ENCODE measurements at places on chromosomes 6 and 20.

GRCh38 chr20:47764154-47764733 lies 21.0 kb downstream of the SULF2 start:
- no peak for DNase-seq

DNA sequence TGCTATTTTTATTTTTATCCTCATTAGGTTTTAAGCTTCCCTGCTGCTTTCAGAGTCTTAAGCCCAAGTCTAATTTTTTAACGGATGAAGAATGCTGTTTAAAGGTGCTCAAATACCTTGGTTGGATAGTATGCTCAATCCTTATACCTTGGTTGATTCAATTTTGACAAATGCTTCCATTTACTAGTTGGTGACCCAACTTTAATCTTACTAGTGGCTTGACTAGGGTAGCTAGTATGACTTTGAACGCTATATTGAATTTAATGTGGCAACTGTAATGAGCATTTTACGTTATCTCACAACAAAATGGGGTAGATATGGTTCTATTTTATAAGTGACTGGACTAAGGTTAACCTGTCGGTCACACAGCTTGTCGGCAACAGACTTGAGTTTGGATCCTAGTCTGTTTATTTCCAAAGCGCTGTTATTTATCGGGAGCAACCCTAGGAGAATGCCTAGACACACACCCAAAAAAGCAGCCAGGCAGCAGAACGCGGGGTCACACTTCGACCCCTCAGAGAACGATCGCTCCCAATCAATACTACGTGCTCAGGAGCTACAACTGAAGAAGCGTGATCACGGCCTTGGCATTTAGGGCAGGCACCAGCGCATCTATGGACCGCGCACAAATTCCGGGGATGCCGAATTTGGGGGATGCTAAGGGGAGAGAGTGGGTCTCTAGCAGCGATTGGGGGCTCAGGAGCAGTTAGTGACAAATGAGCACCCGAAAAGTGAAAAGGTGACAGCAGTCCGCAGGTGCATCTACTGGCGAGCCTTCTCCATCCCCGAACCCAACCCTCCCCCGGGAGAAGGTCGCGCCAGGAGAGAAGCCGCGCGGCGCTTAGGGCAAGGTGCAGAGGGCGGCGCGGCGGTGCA lies 586 bp upstream of the ALDH5A1 start:
- DNase-seq = no peak

- DNase-seq = no peak
Measured at GRCh38 chr20:18853946-18854646, 40.5 kb downstream of the SCP2D1 start.

- DNase-seq = no peak
Measured at GRCh38 chr6:70601014-70601413, 34.3 kb downstream of the SDHAF4 start.

DNA sequence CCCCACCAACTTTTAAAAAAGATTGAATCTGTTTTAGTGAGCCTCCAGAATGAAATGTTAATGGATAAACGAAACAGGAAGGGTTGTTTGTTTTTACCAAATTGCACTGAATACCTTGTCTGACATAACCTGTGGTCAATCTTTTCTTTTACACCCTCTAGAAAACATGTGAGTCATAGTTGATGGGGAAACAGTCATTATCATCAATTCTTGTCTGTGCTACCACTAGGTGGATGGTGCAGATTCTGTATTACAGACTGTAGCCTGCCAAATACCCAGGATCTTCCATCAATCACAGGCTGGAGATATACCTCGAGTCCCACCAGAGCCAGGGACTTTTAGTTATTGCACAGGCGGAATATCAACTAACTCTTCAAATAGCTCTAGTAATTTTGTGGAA lies 29.5 kb upstream of the PKIB start:
- no peak for DNase-seq

- no peak for DNase-seq
Measured at GRCh38 chr6:163180874-163181541, 233.5 kb upstream of the QKI start.

DNA sequence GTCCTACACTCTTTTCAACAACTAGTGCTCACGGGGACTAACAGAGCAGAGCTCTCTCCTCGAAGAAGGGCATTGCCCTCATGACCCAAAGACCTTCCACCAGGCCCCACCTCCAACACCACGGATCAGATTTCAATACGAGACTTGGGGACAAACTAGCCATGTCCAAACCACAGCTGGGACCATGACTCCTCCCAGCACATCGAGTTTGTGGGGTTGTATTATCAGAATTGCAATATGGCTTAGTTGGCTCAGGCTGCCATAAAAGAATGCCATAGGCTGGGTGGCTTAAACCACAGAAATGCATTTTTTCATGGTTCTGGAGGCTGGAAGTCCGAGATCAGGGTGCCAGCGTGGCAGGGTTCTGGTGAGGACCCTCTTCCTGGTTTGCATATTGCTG lies 189.7 kb upstream of the PMEPA1 start:
- no peak for DNase-seq

DNA sequence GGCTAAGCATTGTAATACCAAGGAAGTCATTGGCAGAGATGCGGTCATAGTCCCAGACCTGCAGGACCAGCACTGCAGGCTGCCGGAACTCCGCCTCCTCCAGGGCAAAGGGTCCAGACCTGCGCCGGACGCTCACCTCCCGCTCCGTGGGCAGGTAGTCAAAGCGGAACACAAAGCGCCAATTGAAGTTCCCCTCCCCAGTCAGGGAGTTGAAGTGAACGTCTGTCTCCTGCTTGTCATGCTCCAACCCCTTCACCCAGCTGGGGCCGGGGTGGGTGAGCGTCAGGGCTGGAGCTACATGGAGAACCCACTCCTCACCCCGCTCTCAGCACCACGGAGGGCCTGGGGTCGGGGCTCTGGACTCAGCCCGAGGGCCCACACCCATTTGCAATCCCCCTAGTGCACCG lies 18.2 kb downstream of the ERGIC3 start:
- peak; percentile 21 for DNase-seq

- DNase-seq = no peak
Measured at GRCh38 chr20:10579942-10580341, 93.9 kb downstream of the JAG1 start.

- no peak for DNase-seq
Measured at GRCh38 chr6:76840865-76841264, 622.4 kb downstream of the HTR1B start.

DNA sequence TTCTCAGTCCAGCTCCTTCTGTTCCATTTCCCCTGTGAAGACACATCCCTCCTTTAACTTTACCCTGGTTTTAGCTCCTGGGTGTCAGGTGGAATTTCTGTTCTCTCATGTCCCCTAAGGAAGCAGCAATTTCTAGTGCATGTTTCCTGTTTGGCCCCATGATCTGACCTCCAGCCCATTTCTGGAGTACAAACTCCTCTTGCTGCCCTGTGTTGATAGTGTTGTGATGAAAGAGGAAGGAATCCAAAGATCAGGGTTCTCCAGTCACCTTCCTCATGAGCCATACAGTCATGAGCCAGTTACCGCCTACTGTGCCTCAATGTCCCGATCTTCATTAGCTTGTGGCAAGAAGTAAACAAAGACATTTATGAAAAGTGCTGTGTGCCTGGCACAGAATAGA lies 97.4 kb downstream of the PHACTR1 start:
- DNase-seq = no peak

DNA sequence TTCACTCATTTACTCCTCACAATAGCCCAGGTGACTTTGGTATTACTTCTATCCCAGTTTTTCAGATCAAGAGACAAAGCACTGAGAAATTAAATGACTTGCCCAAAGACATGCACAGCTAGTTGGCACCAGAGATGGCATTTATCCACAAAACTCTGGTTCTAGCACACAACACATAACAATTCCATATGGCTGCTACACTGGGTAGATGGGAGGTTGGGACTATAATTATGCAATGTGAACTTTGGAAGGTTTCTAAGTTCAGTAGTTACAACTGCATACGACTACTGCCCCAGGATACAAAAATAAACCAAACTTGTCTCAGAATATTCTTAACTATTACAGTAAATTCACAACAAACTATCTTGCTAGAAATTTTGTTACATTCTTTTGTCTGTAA lies 54.2 kb upstream of the MLIP start:
- no peak for DNase-seq

- DNase-seq = no peak
Measured at GRCh38 chr6:21429291-21429690, 164.3 kb upstream of the SOX4 start.

DNA sequence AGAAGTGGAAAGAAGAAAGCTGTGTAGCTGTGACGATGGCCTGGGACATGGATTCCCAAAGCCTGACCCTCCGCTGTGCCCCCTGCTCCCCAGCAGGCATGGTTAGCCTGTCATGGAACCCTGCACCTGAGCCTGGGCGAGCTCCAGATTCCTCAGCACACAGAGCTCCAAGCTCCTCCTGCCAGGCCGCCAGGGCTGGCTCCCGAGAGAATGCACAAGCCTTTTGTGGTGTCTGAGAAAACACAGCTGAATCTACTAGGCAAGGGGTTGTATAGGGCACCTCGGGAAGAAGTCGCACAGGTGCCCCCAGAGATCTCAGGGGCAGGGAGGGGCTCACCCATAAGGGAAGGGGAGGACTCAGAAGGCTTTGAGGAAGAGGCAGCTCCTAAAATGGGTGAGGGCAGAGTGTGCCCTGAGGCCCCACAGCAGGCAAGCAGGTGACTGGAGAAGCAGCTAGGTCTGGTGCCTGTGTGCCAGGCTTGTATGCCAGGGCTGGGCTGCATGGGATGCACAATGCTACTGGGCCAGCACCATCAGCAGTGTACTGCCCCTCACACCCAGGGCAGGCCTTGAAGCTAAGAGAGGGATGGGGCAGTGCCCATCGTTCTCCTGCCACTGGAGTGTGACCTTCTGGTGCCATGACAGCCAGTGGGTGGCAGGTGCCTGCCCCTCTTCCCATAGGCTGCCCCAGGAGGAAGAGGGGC lies 64.3 kb upstream of the CD93 start:
- no peak for DNase-seq

GRCh38 chr20:16713066-16713465 lies 16.8 kb upstream of the SNRPB2 start:
- DNase-seq = no peak
